ENCODE measurements at places on chromosomes 16 and 17.

DNA sequence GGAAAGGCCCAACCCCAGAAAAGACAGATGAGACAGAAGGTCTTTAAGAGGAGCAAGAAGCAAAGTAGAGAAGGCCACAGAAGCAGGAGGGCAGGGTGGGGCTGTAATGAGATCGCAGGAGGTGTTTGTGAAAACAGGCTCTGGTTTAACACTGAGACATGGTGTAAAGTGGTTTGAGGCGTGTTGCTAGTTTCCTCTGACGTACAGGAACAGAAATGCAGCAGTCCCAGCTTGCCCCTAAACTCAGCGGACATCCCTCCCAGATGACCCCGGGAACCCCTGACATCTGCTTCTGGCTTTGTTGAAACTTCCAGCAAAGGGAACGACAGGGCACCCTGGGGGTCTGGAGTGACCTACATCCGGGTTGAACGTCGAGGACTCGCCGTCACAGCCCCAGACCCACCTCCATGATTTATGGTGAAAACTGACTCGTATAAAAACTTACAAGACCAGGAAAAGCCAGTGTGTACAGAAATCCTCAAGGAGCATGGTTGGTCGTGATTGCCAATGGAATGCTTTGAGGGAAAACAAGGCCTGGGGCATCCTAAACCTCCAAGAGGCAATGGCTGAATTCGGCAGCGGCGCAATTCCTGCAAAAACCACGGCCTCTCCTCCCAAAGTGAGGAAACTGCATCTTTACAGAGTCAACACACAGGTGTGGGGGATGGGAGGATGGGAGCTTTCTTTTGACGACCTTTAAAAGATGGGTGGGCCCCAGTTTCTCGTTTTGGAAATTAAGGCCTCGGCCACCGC lies 25.8 kb downstream of the LITAF start:
- no peak for DNase-seq

DNA sequence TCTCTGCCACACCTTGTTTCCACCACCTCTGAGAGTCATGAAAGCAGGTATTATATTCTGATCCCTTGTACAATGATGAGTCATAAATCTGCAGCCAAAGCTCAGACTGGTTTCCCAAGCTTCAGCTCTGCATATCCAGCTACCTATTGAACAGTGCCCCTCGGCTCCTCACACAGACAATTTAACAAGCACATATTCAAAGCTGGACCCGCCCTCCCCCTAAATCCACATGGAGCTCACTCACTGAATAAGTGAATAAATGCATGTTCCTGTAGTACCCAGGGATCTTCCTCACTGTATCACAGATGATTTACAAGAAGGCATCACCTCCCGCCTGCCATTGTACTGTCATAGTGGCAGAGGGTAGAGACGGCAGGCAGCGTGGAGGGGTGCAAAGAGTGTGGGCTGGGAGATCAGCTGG lies 516.4 kb downstream of the GRIN2A start:
- DNase-seq = no peak

DNA sequence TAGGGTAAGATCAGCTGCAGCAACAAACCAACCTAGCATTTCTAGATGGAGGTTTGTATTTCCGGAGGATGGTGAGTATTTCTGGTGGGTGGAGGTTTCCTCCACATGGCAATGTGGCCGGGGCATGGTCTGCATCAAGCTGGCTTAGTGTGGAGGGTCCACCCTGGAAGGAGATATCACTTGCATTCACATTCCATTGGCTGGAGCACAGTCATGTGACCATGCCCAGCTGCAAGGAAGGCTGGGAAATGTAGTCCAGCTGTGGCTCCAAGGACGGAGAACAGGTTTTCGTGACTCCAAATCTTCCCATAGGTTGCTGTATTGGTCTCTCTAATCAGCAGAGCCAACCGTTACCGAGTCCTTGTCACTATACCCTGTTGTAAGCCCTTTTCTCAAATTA lies 68.7 kb downstream of the RAI1 start:
- DNase-seq = no peak

DNA sequence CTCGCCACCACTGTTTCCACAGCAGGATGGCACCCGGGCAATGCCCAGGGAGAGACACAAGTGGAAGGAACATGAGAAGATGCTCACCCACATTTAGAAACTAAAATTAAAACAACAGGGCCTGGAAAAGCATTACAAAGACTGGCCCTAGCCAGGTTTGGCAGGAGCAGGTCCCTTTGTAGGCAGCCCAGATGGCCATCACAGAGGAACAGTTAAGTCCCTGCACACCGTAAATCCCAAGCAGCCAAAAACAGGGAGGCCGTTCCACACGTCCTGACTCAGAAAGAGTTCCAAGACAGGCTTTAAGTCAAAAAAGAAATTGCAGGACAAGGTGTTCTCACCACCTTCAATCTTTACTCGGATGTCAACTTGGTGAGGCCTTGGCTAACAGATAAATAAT lies 127.1 kb downstream of the DYNLRB2 start:
- DNase-seq = no peak

GRCh38 chr16:48676836-48677235 lies 66.9 kb upstream of the N4BP1 start:
- no peak for DNase-seq

GRCh38 chr17:49694847-49695697 lies 12.7 kb downstream of the SLC35B1 start:
- no peak for DNase-seq

GRCh38 chr17:62167076-62167475 lies 102.0 kb upstream of the MED13 start:
- no peak for DNase-seq

GRCh38 chr17:79668344-79669250 lies 57.7 kb upstream of the RBFOX3 start:
- no peak for DNase-seq

DNA sequence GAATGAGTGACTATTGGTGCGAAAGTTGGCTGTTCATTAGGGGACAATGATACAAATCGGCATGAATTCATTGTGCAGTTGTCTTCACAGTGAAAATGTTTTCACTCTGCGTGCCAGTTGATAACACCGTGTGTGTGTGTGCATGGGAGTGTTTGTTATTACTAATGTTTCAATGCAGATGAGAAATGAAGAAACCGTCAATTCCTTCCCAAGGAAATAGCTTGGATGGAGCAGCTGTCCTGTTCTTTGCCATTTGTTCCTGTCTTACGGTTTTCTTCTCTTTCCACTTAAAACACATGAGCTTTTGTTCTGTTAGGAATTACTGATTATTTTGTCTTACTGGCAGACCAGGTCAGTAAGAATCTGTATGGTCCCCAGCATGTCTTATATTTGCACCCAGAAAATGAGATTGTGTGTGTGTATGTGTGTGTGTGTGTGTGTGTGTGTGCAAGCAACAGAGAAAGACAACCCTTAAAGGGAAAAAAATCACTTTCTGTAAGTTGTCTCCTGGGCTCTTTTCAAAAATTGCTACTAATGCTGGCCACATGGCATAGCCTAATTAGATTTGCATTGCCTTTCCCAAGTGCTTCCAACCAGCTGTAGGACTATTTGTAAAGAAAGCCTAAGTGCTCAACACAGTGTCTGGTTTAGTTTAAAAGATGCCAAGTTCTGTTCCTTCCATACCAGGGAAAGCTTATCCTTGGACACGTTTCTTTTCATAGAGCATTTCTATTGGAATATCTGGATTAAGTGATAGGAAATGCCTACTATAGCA lies 23.8 kb downstream of the SHISA9 start:
- DNase-seq = no peak

DNA sequence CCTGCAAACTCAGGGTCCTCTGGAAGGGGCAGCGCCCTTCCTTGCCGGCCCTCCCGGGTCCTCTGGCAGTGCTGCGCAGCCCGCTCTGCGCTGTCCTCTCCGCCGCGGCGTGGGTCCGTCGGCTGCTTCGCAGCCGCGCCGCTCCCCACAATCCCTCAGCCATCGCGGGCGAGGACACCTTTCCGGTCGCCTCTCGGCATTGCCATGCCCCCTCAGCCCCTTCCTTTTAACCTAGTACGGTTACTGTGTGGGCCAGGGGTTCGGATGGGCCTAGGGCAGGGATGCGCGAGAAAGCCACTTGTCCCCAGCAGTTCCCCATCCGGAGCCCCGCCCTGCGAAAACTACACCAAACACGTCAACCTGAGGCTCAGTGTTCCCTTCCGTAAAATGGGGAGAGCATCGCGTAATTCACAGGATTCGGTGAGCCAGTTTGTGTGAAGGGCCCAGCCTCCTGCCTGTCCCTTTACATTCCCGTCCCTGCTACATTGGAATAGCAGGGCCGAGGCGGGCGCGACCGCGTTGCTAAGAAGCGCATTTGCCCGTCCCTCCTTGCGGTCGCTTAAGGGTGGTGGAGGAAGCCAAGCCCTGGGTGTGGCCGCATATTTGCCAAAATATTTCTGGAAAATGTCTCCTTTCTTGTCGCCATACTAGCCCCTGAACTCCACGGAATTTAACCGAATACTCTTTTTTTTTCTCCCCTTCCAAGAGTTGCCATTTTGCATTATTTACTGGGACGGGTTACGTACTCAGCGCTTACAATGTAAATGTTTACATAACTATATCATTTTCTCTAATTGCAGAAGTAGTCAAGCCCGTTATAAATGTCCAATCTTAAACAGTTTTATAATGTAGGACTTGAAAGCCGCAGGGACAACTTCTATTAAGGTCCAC lies 13.2 kb downstream of the COPZ2 start:
- no peak for DNase-seq

- DNase-seq = no peak
These were observed 378.9 kb upstream of the CA10 start for GRCh38 chr17:52537421-52537820.

DNA sequence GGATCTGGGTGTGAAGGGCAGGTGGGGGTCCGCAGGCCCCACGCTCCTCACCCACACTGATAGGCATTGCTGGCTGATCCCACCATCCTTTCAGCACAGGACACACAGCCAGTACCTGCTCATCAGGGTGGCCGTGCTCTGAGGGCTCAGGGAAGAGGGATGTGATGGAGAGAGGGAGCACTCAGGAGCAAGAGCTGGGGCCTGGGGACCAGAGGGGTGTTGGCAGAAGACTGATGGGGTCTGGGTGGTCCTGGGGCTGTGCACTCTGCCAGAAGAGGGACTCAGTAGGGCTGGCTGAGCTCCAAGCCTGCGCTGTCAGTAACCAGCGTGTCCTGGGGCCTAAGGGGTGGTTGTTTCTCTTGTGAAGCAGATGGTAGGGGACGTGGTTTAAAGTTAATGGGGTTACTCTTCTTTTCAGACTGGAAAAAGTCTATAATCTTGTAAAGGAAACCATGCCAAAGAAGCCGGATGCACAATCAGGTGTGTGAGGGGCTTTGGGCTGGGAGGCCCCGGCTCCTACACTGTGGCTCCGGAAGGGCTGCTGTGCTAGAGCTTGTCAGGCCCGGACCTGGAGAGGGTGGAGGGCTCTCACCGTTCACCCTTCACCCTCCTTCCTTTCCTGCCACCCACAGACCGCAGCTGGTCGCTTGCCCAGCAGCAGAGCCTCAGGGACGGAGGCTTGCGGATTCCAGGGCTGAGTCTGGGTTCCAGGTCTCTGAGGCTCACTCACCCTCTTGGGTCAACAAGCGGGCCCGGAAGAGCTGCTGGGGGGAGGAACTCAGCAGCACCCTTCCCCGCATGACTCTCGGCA lies 27.8 kb downstream of the POLR3E start:
- DNase-seq = no peak

GRCh38 chr16:87216148-87216840 lies 100.9 kb downstream of the C16orf95 start:
- DNase-seq = no peak

DNA sequence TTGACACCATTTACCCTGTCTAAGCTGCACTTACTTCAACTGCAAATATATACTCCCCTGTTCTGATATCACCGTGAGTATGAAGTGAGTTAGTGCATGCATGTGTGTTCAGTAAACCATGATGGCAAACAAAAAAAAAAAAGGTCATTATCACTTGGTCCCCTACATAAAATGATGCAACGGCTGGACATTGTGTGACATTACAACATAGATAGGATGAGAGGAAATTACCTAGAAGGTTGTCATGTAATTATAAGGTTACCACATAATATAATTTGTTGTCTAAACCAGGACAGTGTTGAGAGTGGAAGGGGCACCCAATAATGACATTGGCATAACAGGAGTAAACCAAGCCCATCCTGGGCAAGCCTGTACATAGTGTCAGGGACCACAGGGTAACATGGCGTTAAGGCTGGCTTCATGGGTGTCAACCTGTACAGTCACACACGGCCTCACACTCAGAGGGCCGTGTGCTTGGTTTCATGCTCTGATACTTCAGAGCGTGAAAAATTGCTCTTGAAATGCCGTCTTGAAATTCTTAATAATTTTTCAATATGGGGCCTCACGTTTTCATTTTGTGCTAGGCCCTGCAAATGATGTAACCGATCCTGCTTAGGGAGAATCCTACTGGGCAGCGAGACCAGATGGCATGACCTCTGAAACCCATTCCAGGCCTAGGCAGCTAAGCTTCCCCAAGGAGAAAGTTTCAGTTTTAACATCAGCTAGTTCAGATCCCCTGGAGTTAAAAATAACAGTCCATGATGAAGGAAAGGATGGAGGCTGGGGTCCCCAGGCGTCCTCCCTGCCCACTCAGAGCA lies 106.1 kb downstream of the AXIN2 start:
- DNase-seq = no peak

DNA sequence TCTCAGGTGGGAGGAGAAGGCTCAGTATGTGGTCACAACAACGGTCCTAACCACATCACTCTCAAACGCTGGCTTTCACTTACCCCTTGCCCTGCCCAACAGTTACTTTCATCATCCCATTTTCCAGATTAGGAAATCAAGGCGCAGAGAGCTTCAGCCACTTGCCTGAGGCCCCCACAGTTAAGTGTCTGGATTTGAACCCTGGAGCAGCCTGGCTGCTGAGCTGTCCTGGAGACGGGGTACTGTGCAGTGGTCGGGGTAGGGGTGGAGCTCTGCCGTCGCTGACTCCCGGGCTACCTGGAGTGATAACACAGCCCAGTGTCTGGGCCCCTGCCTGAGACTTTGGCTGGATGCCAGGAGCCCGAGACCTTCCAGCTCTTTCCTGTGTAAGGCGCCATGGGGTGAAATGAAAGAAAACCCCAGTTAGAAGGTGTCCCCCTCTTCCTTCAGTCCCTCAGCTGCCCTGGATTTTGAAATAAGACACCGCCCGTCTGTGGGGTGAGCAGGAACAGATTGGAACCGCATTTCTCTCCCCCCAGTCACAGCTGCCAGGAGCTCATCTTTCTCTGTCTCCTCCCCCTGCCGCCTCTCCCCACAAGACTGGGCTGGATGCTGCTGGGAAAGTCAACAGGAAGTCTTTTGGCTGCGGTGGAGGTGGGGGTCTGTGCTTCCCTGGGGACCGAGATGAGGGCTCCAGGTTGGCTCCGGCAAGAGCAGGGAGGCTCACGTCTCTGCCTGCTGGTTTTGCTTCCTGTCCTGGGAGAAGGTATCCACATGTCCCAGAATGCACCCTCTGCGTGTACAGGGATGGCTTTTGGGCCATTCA lies 280.2 kb downstream of the SEC14L1 start:
- DNase-seq = peak; percentile 92
